ENCODE measurements at places on chromosomes 1 and 21. TPM values are rescaled to one million over a fixed set of nuclear protein-coding genes. Genes with fewer than 3 reads are reported as not detected.

GRCh38 chr1:226216056-226216455, 7.4 kb upstream of the MIXL1 start:
- H3K36me3 ChIP-seq = no peaks in the 10 kb centered on the region
- peaks cover 10% of the 10 kb centered on the region for H3K27me3 ChIP-seq
- no peak for DNase-seq
- no peak overlapping the region for H3K4me3 ChIP-seq

GRCh38 chr1:209854196-209854595, 26.4 kb downstream of the UTP25 start:
- no peak overlapping the region for H3K27ac ChIP-seq
- H3K27me3 ChIP-seq = no peaks in the 10 kb centered on the region
- DNase-seq = no peak

DNA sequence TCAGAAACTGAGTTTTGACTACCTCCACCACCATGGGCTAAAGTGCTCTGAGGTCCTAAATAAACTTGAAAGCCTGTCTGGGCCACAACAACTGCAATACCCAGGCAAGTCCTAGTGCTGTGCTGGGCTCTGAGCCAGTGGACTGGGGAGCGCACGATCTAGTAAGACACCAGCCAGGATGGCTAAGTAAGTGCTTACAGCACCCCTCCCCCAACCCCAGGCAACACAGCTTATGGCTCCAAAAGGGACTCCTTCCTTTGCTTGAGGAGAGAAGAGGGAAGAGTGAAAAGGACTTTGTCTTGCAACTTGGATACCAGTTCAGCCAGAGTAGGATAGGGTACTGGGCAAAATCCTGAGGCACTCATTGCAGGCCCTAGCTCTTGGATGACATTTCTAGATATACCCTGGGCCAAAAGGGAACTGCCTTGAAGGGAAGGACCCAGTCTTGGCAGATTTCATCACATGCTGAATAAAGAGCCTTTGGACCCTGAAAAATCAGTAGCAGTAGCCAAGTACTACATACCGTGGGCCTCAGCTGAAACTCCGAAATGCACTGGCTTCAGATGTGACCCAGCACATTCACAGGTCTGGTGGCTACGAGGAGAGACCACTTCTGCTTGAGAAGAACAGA, 1.6 kb downstream of the C1orf105 start:
- DNase-seq = no peak
- H3K36me3 ChIP-seq = no peaks in the 10 kb centered on the region
- no peak overlapping the region for H3K4me3 ChIP-seq
- no peak overlapping the region for H3K27ac ChIP-seq

DNA sequence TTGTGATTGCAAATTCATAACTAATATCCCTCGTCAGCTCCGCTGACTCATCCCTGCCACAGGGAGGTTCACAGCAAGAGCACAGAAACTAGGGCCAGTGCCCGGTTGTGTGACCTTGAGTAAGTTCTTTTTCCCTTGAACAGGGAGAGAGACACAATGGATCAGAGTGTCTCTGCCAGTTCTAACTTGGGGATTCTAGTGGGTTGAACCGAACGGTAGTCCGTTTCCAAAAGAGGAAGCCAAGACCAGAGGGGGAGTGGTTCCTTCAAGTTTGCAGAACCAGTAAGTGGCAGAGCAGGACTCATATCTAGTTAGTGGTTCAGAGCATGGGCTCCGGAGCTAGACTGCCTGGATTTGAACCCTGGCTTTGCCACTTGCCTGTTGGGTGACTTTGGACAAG, 4.9 kb upstream of the SHISA4 start:
- peaks cover 11% of the 10 kb centered on the region for H3K4me1 ChIP-seq
- no peak for DNase-seq
- no peak overlapping the region for H3K27ac ChIP-seq
- H3K4me3 ChIP-seq = no peak overlapping the region

DNA sequence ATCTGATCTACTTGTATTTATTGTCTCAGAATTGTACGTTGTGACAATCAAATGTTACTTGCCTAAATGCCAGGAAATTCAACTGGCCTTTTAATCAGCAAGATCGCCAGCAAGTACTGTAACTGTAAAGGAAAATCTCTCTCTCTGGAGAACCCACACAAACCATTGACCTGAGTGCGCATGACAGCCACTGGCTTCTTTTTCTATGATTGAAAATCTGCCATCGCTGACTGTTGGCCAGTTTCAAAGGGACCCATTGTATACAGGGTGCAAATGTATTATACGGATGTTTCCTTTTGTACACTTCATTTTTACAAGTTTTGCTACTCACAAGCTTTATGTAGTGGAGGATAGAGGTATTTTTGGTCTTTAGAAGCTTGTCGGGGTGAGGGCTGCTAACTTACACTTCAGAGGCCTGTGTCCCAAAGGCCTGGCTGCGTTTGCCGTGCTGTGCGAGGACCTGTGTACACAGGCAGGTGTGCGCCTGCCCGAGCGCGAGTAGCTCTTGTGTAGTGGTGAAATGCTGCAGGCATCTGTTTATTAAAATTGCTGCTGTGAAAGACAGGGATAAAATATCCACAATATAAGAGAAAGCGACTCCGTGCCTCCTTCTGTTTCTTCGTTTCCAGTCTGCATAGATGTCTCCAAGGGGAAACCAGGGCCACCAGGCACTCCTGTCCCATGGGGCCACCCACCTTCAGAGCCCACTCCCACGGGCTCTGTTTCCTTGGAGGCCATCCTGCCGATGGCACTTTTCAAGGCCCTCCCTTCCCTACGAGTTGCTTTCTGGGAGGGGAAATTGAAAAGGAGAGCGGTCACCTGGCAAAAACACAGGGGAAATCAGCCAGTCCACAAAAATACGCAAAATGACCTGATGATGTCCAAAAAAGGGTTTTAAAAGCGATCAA, 25.3 kb upstream of the TRAPPC10 start:
- DNase-seq = no peak
- H3K4me1 ChIP-seq = peaks cover 8% of the 10 kb centered on the region
- peaks cover 4% of the 10 kb centered on the region for H3K36me3 ChIP-seq
- H3K27ac ChIP-seq = no peak overlapping the region

- H3K4me1 ChIP-seq = no peaks in the 10 kb centered on the region
- no peaks in the 10 kb centered on the region for H3K36me3 ChIP-seq
- no peak overlapping the region for H3K4me3 ChIP-seq
- no peaks in the 10 kb centered on the region for H3K27me3 ChIP-seq
- DNase-seq = no peak
Observed at GRCh38 chr1:3767328-3767925, 5.1 kb upstream of the SMIM1 start.

DNA sequence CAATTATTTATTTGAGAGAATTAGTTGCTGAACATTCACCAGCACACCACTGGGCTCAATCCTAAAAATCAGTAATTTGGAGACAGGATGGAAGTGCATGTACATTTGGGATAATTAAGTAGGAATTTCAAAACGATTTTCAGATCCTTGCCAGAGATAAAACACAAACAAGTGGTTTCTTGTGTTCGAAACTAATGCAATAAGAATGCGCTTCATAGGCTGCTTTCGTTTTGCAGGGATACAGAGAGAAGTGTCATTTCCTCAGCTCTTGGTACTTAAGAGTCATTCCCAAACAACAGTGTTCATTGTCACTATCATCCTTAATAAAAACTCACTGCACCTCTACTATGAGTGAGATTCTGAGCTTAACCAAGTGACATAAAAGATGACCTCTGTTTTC, 20.6 kb upstream of the USP24 start:
- peaks cover 17% of the 10 kb centered on the region for H3K27me3 ChIP-seq
- H3K27ac ChIP-seq = no peak overlapping the region
- H3K4me3 ChIP-seq = no peak overlapping the region
- H3K4me1 ChIP-seq = peaks cover 6% of the 10 kb centered on the region
- no peak for DNase-seq
- no peaks in the 10 kb centered on the region for H3K36me3 ChIP-seq

DNA sequence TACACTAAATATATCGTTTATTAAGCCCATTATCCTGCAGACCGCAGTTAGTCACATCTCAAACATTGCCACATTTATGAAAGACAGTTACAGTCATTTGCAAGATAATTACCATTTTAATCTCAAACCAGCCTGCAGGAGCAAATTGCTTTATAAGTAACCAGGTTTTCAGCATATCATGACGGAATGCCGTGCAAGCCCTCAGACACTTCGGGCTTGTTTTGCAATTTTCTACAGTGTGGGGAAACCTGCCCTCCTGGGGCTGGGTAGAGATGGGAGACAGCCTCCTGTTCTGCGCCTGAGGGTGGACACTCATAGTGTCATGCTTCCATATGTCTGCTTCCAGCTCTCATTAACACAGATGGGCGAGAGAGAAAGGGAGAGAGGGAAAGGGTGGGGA, 563.9 kb downstream of the NPHP4 start:
- DNase-seq = no peak
- H3K36me3 ChIP-seq = no peaks in the 10 kb centered on the region
- no peak overlapping the region for H3K27ac ChIP-seq
- H3K4me3 ChIP-seq = no peak overlapping the region

DNA sequence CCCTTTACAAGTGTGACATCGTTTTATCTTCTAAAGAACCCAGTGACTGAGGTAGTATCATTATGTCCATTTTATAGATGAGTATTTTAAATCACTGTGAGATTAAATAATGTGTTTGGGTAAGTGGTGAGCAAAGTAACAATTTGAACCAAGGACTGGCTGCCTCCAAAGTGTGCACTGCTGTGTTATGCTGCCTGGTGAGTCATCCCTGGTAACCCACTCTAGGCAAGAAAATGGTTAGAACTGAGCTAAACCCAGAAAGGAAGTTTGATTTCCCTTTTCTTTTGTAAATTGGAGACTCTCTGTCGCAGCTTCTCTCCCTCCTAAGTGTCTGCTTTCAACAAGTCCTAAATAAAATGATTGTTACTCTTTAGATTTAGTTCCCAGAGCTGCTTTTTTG, 342.8 kb upstream of the KAZN start:
- H3K4me1 ChIP-seq = no peaks in the 10 kb centered on the region
- no peak overlapping the region for H3K27ac ChIP-seq
- no peaks in the 10 kb centered on the region for H3K27me3 ChIP-seq
- no peak for DNase-seq
- H3K4me3 ChIP-seq = no peak overlapping the region

- no peak overlapping the region for H3K27ac ChIP-seq
- H3K4me1 ChIP-seq = peaks cover 12% of the 10 kb centered on the region
- peaks cover 74% of the 10 kb centered on the region for H3K27me3 ChIP-seq
- no peak overlapping the region for H3K4me3 ChIP-seq
- no peaks in the 10 kb centered on the region for H3K36me3 ChIP-seq
- no peak for DNase-seq
Observed at GRCh38 chr1:35702508-35702907, 16.2 kb downstream of the C1orf216 start.

- H3K4me3 ChIP-seq = no peak overlapping the region
- H3K36me3 ChIP-seq = peaks cover 72% of the 10 kb centered on the region
- H3K27me3 ChIP-seq = no peaks in the 10 kb centered on the region
- H3K4me1 ChIP-seq = peaks cover 39% of the 10 kb centered on the region
Observed at GRCh38 chr1:225866061-225866837, 15.9 kb downstream of the TMEM63A start.

- H3K27me3 ChIP-seq = peaks cover 5% of the 10 kb centered on the region
- no peaks in the 10 kb centered on the region for H3K4me1 ChIP-seq
- H3K36me3 ChIP-seq = no peaks in the 10 kb centered on the region
Observed at GRCh38 chr1:7258589-7259135, 473.4 kb downstream of the CAMTA1 start.

GRCh38 chr1:109371341-109371739, 26.4 kb downstream of the SORT1 start:
- DNase-seq = no peak
- H3K27me3 ChIP-seq = peaks cover 20% of the 10 kb centered on the region
- H3K36me3 ChIP-seq = peaks cover 15% of the 10 kb centered on the region

DNA sequence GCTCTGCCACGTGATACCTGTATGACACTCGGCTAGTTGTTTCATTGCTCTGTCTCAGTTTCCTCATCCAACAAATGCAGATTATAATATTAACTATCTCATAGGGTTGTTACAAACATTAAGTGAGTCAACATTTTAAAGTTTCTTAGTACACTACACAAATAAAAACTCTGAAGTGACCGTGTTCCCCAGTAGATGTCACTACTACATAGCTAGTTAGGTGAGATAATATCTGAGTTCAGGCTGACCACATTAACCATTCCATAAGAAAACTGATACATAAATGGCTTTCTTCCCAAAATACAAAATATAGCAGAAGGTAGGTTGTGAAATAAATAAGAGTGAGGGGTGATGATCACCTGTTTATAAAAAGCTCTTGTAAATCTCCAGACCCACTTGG, 214.1 kb downstream of the NUF2 start:
- H3K4me1 ChIP-seq = no peaks in the 10 kb centered on the region
- no peak for DNase-seq
- no peaks in the 10 kb centered on the region for H3K36me3 ChIP-seq
- no peak overlapping the region for H3K4me3 ChIP-seq
- H3K27ac ChIP-seq = no peak overlapping the region

The SEMA4A gene
- 21.5 TPM for total RNA-seq

The TP73 gene
- 2.6 TPM for total RNA-seq

The LCE2C gene
- not detected for total RNA-seq

The ABCB10 gene
- total RNA-seq = 29.8 TPM

The GADD45A gene
- total RNA-seq = 29.5 TPM

The OTUD7B gene
- 15.9 TPM for total RNA-seq
